ENCODE measurements at places on chromosomes 7 and 10.

DNA sequence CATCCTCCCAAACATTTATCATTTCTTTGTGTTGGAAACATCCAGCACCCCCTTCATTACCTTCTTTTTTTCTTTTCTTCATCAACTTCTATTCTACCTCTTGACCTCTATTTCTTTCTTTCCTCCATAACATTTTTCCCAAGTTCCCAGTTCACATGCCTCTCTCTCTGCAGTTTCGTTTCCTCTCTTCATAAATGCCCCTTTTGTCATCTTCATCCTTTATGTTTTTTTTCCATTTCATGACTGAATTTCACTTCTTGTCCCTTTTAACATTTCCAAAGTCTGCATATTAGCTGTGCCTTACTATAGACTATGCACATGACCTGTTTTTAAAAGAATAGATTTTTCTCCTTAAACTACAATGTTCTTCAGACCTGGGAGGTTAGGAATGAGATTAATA is 23.7 kb downstream of the CPN1 start:
- no peaks in the 10 kb centered on the region for H3K36me3 ChIP-seq
- H3K4me3 ChIP-seq = no peak overlapping the region
- no peak for DNase-seq
- H3K4me1 ChIP-seq = no peaks in the 10 kb centered on the region
- no peak overlapping the region for H3K27ac ChIP-seq

DNA sequence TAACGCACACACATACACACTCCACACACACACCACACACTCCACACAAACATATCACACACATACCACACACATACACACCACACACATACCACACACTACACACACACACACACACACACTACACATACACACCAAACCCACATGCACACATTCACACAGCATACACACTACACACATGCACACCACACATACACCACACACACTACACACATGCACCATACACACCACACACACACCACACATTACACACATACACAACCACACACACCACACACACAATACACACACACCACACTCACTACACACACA is 66.3 kb downstream of the MKI67 start:
- no peak for DNase-seq
- no peak overlapping the region for H3K27ac ChIP-seq
- no peaks in the 10 kb centered on the region for H3K36me3 ChIP-seq
- peaks cover 5% of the 10 kb centered on the region for H3K4me1 ChIP-seq
- no peak overlapping the region for H3K4me3 ChIP-seq

DNA sequence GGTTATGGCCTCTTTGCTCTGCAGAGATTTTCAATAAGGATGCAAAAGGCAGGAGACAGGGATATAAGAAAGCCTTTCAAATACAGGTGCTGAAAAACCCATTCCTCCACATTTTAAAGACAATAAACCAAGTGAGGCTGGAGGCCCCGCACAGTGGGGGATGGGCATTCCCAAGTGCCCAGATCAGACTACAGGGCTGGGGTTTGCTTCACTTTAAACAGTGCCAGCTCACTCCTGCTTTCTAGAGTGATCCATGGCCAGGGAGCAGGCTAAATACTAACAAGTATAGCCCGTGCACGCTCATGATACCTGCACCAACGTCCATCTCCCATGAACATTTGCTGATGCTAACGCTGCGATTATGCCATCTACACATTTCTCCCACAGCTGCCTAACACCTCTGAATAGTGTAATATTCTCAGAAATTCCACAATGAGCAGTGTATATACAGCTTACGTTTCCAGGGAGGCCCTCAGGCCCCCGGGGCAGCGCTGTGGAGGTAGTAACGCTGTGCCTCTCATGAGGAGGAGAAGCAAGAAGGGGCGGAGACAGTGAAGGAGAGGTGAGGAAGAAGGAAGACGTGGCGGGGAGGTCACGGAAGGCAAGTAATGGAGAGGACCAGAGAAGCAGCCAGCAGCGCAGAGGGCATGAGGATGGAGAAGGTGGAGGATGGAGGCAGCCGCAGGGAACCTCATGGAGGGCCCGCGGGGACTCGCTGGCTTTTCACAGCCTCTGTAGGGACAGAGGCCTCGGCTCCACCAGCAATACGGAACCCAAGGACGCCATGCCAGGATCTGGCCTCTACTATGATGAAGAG is 141.7 kb downstream of the USP6NL start:
- no peaks in the 10 kb centered on the region for H3K27me3 ChIP-seq
- H3K36me3 ChIP-seq = no peaks in the 10 kb centered on the region
- no peak overlapping the region for H3K27ac ChIP-seq

GRCh38 chr7:8131694-8132605 is 130.0 kb downstream of the ICA1 start:
- no peak for DNase-seq
- no peak overlapping the region for H3K4me3 ChIP-seq
- H3K4me1 ChIP-seq = no peaks in the 10 kb centered on the region
- H3K36me3 ChIP-seq = no peaks in the 10 kb centered on the region
- no peaks in the 10 kb centered on the region for H3K27me3 ChIP-seq

Data from aorta (tissue), 5 donors.